ENCODE measurements at places on chromosomes 2 and 18.

DNA sequence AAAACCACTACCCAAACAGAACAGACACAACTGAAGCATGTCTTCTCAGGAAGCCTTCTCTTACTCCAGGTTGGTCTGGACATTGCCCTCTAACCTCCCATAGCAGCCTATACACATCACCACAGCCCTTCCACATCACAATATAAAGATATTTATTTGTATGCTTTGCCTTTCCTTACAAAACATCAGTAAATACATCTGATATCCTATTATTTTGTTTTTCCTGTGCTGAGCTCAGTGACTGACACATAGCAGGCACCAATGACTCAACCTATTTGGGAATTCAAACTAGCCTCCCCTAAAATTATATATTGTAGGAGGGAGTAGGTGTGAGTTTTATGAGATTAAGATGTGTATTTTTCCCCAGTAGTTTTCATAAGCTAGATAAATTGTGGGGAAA, 28.8 kb downstream of the SLC40A1 start:
- DNase-seq, result no peak

- no peak for DNase-seq
These were observed 24.9 kb upstream of the YWHAQ start for GRCh38 chr2:9655441-9656269.

DNA sequence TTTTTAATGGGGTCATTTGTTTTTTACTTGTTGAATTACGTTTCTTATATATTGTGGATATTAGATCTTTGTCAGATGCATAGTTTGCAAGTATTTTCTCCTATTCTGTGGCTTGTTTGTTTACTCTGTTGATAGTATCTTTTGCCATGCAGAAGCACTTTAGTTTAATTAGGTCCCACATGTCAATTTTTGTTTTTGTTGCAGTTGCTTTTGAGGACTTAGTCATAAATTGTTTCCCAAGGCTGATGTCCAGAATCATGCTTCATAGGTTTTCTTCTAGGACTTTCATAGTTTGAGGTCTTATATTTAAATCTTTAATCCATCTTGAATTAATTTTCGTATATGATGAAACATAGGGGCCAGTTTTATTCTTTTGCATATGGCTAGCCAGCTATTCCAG, 13.2 kb downstream of the PIKFYVE start:
- DNase-seq, result no peak

DNA sequence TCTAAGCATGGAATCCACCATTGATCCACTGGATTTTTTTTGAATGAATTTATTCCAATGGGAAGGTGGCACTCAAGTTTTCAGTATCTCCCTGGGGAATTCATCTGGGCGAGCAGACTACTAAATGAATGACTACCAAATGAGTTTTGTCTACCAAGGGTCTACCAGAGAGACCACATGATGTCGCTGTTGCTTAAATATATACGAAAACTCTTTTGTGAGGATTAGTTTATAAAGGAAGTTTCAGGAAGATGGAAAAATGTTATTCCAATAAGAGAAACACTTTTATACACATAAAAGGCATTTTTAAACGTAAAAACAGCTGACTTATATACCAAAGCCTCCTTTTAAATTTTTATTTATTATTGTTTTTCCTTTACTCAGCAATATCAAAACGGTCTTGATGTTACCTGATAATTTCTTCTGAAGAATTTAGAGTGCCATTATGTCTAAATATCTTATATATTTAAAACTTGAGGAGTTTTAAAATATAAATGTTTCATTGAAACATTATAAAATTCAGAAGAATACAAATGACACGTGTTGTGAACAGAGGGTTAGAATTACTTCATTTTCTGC, 139.7 kb downstream of the HRH4 start:
- peak; percentile 67 for DNase-seq

DNA sequence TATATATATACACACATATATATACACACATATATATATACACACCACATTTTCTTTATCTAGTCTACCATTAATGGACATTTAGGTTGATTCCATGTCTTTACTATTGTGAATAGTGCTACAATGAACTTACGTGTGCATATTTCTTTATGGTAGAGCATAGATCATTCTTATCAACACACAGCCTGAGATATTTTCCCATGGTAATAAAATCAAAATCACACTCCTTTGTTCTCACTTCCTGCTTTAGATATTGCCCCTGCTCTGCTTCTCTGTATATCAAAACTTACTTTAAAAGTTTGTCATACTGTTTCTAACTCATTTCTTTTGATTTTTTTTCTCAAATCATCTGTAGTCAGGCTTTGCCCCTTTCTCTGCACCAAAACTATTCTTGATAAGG, 119.9 kb downstream of the DCC start:
- no peak for DNase-seq

All from HAP-1 (cell line).